Smooth muscle cell of the coronary artery (primary cell): ENCODE measurements at places on chromosomes 7 and 10. TPM values are rescaled to one million over a fixed set of nuclear protein-coding genes. Genes with fewer than 3 reads are reported as not detected.

ENKUR gene
- total RNA-seq = 0.23 TPM in 1 of 2 replicates, not detected in the other

MEIG1 gene
- 0.94 TPM in 1 of 2 replicates, not detected in the other for total RNA-seq

GSDME gene
- 81.1 and 91.1 TPM in 2 replicates for total RNA-seq

ASB10 gene
- not detected in 2 replicates for total RNA-seq

ADRB1 gene
- not detected in 2 replicates for total RNA-seq

LRRC18 gene
- total RNA-seq = not detected in 2 replicates

CRPPA gene
- total RNA-seq = 0.83 and 1.2 TPM in 2 replicates

VSTM4 gene
- 0.23 and 11.1 TPM in 2 replicates for total RNA-seq

COG5 gene
- 29.3 and 39.2 TPM in 2 replicates for total RNA-seq

DUS4L gene
- total RNA-seq = 3.0 and 4.2 TPM in 2 replicates

CYP3A5 gene
- total RNA-seq = not detected in 2 replicates
